ENCODE measurements at places on chromosomes 5 and 9. TPM values are rescaled to one million over a fixed set of nuclear protein-coding genes. Genes with fewer than 3 reads are reported as not detected.

INSL4 gene
- total RNA-seq: not detected

DNA sequence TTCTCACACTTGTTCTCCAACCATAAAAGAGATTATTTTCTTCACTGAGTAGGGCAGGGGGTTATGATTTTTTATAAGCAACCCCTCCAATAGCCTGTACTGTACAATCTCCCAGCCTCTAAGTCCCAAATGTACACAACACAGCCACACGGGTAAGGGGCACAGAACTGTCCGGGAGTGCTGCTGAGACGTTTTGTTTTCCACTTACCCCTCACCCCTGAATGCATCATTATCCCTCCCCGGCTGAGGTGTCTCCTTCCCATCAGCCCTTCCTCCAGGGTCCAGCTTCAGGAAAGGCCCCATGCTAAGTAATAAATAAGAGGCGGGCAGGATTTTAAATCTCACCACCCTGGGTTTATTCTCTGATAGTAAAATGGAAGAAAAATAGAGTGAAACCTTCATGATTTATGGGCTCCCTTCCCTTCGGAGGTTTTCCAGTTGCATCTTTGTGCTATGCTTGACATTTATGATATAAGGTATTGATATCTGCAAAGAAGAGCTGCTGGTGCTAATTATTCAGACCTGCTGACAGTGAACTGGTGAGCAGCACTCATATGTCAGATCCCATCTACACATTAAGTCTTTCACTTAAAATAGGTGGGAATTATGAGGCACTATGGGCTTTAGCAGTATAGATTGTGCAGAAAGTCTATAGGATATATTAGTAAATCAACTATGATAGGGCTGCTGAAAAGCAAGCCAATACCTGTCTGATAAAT is 67.2 kb upstream of the MEGF10 start:
- no peak for DNase-seq

DNA sequence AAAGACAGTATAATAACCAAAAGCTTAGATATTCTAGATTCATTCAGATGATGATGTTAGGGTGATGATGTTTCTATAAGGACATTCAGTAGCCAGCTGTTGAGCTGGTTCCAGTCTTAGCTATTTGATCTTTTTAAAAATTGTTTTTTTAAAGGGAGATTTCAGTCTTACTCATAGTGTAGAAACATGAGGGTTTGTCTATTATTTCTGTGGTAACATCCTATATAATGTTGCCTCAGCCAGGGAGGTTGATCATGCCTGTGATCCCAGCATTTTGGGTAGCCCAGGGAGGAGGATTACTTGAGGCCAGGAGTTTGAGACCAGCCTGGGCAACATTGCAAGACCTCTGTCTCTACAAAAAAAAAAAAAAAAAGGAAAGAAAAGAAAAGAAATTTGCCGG is 167.8 kb downstream of the DOCK2 start:
- DNase-seq: no peak

DNA sequence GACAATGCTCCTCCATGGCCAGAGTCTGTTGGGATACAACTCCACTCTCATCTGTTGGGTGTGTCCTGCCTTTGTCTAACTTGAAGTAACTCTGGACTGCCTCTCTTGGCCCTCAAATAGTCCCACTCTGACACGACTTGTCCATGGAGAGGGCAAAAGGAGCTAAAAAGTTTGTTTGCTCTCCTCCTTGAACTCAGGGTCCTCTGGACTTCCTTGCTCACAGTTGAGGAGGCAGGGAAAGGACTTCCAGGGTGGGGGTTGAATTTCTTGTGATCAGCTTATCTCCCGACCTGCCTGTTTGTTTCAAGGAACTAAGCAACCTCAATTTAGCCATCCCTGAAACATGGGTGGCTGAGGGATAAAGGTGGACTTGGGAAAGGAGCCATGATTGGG is 11.7 kb downstream of the DNAJB5 start:
- no peak for DNase-seq

DNA sequence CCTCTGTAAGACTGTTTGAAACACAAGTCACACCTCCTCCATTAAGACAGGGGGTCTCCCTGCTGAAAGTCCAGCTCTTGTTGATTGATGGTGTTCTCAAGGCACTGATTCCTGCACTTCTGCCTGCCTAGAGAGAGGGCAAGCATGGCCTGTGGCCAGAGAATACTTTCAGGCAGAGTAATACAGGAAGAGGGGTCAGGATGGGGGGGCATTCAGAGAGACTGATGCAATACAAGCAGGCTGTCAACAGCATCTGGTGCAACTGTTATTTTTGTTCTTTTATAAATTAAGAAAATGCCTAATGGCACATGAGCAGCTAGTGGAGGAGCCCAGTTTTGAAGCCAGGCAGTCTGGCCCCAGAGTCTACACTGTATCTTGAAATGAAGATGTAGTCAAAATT is 302.2 kb downstream of the DIRAS2 start:
- no peak for DNase-seq

All from sciatic nerve (tissue), 2 donors.